Left kidney (tissue), 8 donors: ENCODE measurements at places on chromosomes 3 and 15.

- DNase-seq: no peak
Observed at GRCh38 chr3:67661089-67661488, 6.7 kb upstream of the SUCLG2 start.

DNA sequence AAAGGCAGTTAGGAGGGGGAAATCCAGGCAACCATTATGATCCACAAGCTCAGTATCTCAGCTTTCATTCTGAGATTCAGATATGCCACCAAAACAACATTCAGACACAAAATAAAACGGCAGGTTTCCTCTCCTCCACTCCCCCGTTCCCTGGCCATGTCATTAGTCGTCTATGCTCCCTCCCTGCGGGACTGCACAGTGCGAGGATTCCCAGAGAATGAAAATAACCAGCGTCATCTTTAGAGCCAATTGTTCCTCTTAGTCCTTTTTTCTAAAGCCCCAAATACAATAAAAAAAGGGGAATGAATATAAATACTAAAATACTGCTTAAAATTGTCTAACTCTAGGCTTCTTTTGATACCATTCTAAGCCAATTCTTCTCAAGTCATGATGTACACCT is 7.8 kb upstream of the SLCO3A1 start:
- DNase-seq: no peak

GRCh38 chr3:125239266-125239665 is 26.7 kb upstream of the SLC12A8 start:
- no peak for DNase-seq

DNA sequence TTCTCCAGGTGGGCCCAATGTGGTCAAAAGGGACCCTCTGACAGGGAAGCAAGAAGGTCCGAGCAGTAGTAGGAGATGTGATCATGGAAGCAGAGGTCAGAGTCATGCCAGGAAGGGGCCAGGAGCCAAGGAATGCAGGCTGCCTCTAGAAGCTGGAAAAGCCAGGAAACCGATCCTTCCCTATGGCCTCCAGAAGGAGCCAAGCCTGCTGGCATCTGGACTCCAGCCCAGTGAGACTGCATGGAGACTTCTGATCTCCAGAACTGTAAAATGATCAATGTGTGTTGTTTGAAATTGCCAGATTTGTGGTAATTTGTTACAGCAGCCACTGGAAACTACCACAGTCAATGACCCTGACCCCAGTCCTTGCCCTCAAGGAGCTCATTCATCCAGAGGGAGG is 56.8 kb upstream of the SPATA12 start:
- no peak for DNase-seq

DNA sequence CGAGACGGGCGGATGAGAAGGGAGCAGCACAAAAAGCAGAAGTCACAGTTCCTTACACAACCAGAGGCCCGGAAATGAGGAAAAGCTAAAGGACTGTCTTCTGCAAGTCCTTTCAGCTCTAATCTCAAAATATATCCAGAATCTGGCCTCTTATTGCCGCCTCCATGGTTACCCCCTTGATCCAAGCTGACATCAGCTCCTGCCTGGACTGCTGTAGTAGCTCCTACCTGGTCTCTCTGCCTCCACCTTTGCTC is 324.0 kb upstream of the ROPN1 start:
- no peak for DNase-seq

GRCh38 chr15:41967506-41968206 is 4.7 kb downstream of the EHD4 start:
- DNase-seq: no peak

DNA sequence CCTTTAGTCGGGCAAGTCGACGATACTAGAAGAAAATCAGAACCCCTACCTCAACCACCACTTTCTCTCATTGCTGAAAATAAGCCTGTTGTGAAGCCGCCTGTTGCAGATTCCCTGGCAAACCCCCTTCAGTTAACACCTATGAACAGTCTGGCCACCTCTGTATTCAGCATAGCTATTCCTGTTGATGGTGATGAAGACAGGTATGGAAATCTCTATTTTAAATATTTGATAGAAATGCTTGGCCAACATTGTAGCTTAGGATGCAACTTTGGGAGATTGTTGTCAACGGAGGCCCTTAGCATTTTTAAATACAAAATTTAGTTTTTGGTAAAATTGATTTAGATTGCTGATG is 3.0 kb downstream of the TSC22D2 start:
- DNase-seq: no peak

- DNase-seq: no peak
Observed at GRCh38 chr3:132543011-132543739, 53.9 kb upstream of the ACKR4 start.

GRCh38 chr3:134395103-134395502 is 20.9 kb upstream of the AMOTL2 start:
- no peak for DNase-seq

- DNase-seq: no peak
Observed at GRCh38 chr3:128321418-128321817, 145.3 kb downstream of the DNAJB8 start.

- no peak for DNase-seq
Observed at GRCh38 chr3:107796791-107797190, 274.0 kb downstream of the BBX start.

DNA sequence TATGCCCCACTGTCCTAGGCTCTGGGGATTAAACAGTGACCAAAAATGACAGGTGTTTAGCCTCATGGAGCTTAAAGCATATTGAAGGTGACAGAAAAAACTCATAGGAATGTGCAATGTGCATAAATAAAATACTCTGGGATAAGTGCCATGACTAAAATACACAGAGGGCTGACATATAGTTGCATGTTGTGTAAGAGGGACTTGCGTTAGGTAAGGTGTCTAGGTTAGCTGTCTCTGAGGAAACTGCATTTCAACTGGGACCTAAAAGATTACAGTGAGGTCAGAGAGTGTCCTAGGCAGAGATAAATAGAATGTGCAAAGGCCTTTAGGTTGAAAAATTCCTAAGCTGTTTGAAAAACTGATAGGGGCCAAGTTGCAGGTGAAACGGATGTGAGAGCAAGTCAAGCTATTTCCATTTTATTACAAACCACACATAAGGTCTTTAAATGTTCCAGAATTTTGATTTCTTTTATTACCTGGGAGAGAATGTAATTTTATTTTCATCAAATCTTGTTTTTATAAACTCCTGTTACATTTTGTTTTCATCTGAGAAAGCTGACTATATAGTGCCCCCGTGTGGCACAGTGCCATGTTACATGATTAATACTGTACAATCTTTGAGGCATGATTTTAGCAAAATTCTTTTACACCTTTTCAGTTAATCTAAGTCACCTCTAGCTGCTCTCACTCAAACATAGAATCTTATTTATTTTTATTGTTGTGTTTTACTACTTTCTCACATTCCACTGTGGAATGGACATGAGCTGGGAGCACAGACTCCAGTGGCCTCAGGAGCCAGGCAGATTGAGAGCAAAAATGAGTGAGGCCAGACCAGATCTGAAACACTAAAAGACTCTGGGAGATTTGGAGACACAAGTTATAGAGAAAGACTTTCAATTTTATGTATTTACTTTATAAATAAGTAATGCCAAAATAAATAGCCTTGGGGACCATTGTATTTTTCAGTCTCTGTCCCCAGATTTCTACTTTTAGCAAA is 259.6 kb upstream of the ZNF717 start:
- peak; percentile 45 for DNase-seq

GRCh38 chr3:126553284-126554084 is 5.2 kb downstream of the C3orf22 start:
- no peak for DNase-seq

DNA sequence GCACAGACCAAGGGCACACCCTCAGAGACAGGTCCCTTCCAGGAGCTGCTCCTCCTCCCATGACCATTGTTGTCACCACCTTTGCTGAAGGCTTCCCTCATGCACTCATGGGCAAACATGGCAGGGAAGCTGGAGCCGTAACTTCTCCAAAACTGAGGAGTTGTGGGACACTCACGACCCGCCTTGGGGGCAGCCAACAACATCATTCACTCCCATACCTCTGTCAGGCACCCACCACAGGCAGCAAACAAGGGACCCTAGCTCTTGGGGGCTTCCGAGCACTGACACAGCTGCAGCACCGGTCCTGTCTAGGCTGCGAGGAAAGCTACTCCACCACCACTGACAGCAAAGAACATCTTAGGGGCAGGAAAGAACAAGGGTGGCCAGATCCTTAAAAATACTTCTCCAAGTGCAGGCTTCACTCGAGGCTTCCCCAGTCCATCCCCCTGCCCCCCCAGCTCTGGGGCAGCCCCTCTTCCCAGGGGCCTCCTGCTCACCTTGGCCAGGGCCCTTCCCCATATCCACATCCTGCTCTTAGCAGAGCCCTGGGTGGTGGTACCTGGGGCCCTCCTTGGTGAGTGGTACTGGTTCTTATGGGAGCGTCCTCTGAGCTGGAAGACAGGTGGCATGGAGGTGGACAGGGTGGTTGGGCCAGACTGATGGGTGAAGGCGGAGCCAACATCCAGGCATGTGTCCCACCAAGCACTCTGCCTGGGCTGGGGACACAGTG is 28.0 kb upstream of the DUSP7 start:
- DNase-seq: no peak

- no peak for DNase-seq
Observed at GRCh38 chr3:26247712-26248111, 374.9 kb upstream of the LRRC3B start.

- no peak for DNase-seq
Observed at GRCh38 chr3:147416931-147417330, 7.8 kb downstream of the ZIC1 start.

GRCh38 chr3:160719710-160720109 is 36.3 kb upstream of the PPM1L start:
- DNase-seq: no peak

DNA sequence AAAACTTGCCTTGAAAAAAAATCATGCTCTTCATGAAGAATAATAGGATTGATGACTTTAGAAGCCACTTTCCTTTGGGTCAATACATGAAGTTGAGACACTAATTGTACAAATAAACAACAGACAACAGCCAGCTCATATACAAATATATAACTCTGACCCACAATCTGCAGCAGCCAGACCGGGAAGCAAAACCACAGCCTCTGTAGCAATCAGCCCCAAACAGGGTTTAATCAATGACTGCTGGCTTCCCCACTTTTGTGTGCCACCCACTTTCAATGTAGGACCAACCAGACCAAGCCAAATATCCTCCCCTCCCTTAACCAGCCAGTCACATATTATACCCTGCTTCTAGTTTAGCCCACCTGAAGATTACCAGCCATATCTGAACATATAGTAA is 39.0 kb downstream of the IFT57 start:
- DNase-seq: no peak

DNA sequence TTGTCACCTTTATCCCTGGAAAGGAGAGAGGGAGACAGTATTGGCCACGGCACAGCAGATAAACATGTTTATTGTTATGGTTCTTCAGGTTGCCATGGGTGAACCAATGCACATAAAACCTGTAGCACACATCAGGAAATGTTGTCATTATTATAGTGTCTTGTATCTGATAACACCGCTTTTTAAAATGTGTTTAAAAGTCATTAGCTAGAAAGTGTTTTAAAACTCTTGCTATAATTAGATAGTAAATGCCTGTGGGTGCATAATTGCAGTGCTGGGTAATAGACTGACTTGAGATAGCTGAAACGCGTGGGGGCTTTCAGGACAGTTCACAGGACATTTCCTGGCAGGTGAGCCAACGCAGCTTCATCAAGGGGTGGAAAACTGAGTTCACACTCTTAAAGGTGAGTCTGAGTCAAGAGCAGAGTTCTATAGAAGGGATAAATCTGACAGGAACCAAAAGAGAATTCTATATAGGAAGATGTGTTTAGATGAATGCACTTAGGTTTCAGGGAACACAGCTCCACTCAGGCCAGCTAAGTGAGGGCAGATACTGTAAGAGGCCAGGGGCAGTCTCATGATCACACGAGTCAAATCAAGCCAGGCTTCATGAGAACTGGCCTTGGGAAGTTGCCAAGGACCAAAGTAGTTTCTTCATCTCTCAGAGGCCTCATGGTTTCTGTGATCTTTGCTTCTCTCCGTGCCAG is 35.6 kb upstream of the PPP4R2 start:
- no peak for DNase-seq

- no peak for DNase-seq
Observed at GRCh38 chr3:16177382-16177781, 2.9 kb downstream of the GALNT15 start.

- DNase-seq: no peak
Observed at GRCh38 chr15:31360843-31361763, 34.5 kb downstream of the KLF13 start.

- DNase-seq: no peak
Observed at GRCh38 chr15:30929064-30929669, 25.5 kb downstream of the FAN1 start.

DNA sequence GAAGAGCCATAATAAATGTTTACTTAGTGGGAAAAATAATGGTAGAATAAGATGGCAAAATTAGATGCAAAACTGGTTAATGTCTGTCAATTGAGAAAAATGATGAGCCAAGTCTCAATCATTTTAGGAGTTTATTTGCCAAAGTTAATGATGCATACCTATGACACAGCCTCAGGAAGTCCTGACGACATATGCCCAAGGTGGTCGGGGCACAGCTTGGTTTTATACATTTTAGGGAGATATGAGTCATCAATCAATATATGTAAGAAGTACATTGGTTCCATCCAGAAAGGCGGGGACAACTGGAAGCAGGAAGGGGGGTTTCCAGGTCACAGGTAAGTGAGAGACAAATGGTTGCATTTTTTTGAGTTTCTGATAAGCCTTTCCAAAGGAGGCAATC is 31.5 kb downstream of the CLEC3B start:
- no peak for DNase-seq

DNA sequence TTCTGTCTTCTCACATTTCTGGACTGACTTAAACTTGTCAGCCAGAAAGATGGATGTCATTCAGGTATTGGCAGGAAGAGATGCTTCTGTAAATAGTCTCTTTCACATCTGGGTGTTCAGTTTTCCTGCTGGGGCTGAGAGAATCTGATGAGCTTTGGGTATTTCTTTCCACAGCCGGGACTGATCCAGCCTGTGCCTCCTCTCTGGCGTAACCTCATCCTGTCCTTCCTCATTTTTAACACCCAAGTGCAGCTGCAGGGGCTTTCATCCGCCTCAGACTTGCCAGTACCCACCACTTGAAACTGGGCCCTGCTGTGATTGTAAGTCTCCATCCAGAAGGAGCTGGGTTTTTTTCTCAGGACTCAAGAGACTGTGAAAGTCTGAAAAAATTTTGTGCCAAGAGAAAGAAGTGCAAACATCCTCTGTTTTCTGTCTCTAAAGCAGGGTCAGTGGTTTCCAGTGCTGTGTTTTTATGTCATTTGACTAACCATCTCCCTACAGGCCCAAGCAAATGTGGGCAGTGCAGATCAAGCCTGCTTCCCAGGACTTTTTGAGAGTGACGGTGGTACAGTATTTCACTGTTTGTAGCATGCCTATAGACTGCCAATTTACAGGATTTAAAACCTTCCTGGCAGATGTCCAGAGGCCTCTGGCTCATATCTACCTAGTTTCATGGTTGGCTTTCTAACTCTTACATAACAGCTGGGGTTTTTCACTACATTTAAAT is 342.7 kb downstream of the PTPRG start:
- DNase-seq: no peak
